Chondrocyte (in vitro differentiated cells): ENCODE measurements at places on chromosomes 13 and 19. TPM values are rescaled to one million over a fixed set of nuclear protein-coding genes. Genes with fewer than 3 reads are reported as not detected.
A peak's percentile ranks its signal among the peaks of the same experiment; 100 is the strongest.

DNA sequence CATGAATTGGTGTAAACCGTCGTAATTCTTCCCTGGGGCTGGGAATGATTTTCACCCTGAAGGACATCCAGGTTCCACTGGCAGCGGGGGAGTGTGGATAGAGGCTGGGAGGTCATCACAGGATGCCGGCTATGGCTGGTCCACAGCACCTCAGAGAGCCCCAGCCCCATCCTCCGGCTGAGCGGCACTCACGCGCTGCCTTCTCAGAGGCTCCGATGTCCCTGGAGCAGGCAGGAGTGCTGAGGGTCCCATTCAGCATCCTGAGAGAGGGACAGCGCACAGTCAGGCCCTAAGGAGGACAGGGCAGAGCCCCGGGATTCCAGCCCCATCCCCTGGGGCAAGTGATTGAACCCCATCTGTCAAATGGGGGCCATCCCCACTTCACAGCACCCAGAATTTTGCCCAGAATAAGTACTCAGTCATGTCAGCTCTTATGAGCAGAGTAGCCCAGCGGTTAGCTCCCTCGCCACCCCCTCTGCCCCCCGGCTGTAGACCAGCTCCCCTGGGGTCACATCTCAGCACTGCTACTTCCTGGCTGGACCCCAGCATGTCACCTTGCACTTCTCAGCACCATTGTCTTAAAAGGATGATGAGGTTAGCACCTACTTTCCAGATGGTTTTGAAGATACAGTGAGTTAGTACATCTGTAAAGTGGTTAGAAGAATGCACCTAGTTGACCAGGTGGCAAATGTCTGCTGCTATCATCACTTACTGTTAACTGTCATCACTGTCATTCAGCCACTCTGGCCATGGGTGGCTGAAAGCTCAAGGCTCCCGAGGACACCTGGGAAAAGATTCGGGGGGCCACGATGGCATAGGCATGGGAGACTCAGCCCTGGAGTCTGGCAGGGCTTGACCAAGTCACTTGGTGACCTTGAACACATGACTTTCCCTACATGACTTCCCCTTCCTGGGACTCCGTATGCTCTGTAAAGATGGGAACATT, 11.9 kb downstream of the GRAMD1A start:
- H3K36me3 ChIP-seq, result peaks cover 16% of the 10 kb centered on the region
- no peak overlapping the region for H3K27ac ChIP-seq
- no peak for DNase-seq

- peak overlapping the region; percentile 25 for H3K4me3 ChIP-seq
- DNase-seq, result no peak
- peaks cover 5% of the 10 kb centered on the region for H3K4me1 ChIP-seq
- no peaks in the 10 kb centered on the region for H3K36me3 ChIP-seq
- H3K27me3 ChIP-seq, result peaks cover 8% of the 10 kb centered on the region
- H3K27ac ChIP-seq, result no peak overlapping the region
These were observed 32.3 kb upstream of the MATK start for GRCh38 chr19:3818466-3818865.

Gene TMEM145
- 0.32 to 0.36 TPM in 2 of 3 replicates, not detected in the other for total RNA-seq

- H3K27ac ChIP-seq, result no peak overlapping the region
- H3K36me3 ChIP-seq, result peaks cover 15% of the 10 kb centered on the region
- no peak overlapping the region for H3K4me3 ChIP-seq
- H3K27me3 ChIP-seq, result no peaks in the 10 kb centered on the region
These were observed 8.0 kb downstream of the VSIG10L start for GRCh38 chr19:51333836-51334460.

Gene GYS1
- total RNA-seq, result 43.4 to 51.1 TPM (median 49.1 TPM) in 3 replicates

GRCh38 chr19:42552086-42553065, 24.1 kb upstream of the CEACAM1 start:
- no peak for DNase-seq
- no peak overlapping the region for H3K27ac ChIP-seq
- H3K4me3 ChIP-seq, result no peak overlapping the region
- peaks cover 29% of the 10 kb centered on the region for H3K27me3 ChIP-seq

- DNase-seq, result no peak
- H3K27me3 ChIP-seq, result no peaks in the 10 kb centered on the region
- peaks cover 8% of the 10 kb centered on the region for H3K4me1 ChIP-seq
- no peak overlapping the region for H3K4me3 ChIP-seq
These were observed 803.6 kb downstream of the DIAPH3 start for GRCh38 chr13:59360108-59360507.
